AML-193 (cell line): ENCODE measurements at places on chromosomes 1 and 21.

GRCh38 chr1:1050577-1051052 lies 23.5 kb downstream of the RNF223 start:
- no peak for DNase-seq

DNA sequence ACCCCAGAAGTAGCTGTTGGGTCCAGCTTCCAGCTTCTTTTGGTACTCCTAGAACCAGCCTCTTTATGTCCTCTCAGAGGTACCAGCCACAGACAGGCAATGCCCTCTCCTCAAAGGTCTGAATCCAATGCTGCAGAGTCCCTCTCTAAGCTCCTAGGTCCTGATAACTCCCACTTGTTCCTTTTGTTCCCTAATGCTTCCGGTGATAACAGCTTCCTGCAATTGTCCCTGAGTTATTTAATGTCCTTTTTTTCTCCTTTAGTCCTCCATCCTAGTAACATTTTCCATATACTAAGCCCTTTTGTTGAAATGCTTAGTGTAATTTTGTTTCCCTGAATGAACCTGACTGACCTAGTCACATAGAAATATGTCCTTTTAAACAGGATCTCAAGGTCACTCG lies 201.7 kb upstream of the BEND5 start:
- no peak for DNase-seq

DNA sequence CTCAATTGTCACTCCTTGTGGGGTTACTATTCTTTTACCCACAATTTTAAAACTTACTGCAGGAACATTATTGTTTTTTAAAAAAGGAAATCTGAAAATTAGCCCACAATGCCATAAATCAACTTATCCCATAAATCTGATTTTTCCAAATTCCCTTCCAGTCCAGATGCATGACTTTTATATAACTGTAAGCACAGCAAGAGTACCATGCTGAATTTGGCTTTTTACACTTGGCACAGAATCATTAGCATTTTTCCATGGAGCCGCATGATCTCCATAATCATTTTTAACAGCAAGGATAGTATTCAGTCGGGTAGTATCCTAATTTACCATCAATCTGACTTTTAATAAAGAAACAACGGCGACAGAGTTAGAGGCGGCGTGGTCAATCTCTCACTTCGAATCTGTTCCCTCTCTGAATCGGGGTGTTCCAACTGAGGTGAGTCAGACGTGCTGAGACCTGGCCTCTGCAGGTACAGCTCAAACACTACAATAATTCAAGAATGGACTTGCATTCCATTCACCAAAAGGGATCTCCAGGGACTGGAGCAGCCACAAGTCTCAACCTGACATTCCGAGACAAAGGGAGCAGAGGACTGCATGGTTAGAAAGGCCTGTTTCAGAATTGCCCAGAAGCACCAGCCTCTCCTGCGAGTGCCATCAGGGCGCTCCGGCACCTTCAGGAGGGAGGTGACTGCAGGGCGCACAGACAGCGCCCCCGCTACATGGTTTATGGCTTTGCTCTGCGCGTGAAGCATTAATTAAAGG lies 48.9 kb downstream of the SLC66A1 start:
- DNase-seq, result no peak

DNA sequence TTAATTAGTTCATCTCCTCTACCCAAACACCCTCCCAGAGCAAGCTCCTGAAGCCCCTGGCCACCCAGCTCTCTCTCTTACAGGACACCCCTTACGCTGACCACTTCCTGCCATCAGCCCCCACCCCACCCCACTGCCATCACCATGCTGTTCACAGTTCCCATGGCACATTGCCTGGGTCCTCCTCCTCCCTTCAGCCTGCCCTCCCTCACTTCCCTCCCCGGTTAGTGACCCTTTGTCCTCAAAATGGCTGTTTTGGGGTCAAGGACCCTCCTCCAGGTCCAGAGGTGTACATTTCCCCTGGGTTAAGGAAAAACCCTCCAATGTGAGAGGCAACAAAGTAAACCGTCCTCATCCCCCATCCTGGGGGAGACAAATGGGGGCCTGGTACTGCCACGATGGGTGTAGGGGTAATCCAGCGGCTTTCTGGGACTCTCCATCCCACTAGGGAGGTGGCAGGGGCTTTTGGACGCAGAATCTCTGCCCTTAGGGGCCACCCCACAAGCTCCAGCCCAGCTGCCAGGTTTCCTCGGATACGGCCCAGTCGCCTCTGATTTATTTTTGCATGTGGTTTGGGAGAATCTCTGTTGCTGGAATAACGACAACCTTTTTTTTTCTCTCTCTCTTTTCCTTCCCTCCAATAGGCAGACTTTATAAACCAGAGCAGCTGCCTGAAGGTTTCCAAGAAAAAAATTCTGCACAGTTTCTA lies 8.5 kb downstream of the CAMK2N1 start:
- DNase-seq, result no peak

GRCh38 chr1:211638689-211639101 lies 36.7 kb downstream of the NEK2 start:
- DNase-seq, result no peak

DNA sequence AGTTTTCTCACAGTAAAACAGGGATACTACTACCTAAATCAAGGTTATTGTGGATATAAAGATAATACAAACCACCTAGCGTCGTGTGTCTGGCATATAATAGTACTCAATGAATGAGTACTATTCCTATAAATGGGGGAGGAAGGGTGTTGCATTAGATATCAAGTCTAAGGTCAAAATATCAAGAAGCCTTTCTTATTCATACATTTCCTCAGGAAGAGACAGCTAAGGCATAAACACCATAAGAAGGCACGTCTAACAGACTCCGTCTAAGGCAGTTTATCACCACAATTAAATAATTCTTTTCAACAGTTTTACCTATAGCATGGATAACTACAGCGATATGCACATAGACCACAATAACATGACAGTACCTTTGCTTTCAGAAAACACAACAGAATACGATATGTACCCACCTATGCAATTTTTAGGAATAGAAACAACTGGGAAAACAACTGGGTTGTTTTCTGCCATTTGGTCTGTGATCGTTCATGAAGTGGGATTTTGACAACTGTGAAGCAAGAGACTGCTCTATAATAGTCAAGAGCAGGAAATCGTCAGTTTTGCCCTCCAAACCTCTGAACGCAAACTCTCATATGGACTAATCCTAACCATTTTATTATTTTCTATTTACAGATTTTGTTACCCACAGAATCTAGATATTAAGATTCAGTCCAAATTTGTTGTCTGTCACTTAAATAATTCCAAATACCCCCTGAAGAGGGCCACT lies 53.1 kb downstream of the HNRNPR start:
- no peak for DNase-seq

DNA sequence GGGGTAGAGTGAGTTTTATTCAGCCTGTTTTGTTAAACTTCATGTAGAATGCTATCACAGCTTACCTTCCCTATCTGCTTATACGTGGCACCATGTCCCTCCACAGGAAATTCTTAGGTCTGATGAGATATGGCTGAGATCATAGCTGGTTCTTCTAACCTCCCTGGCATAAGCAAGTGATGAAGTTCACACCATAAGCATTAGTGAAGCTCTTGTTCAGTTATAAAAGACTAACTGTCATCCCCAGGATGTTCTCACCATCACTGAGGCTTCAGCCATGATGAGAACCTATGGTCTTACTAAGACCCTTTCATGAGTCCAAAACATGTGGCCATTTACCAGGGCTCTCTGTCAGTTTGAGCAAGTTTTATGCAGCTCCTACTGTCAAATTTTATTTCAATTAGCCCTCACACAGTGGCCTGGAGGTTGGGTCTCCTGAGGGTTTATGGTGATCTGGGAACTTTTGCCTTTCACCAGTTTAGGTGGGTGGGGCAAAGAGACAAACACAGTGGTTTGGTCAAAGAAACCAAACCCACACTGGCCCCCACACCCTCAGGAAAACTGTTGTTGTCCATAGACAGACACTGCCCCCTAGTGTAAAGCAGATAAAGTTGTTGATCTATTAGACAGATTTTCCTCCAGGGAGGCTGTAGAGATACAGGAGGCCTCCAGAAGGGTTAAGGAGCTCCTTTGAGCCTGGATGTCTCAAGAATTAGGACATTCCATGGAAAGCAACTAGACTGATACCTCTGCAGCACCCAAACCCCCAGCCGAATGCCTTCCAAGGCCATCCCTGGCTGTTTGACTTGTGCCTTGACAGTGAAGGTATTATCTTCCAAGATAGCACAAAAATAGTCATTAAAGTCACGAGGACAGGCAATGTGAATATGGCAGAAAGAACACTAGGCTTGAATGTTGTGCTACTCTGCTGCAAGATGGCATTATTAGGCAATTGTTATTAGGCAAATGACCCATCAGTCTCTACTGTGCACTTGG lies 5.0 kb downstream of the SLC22A15 start:
- DNase-seq, result no peak

DNA sequence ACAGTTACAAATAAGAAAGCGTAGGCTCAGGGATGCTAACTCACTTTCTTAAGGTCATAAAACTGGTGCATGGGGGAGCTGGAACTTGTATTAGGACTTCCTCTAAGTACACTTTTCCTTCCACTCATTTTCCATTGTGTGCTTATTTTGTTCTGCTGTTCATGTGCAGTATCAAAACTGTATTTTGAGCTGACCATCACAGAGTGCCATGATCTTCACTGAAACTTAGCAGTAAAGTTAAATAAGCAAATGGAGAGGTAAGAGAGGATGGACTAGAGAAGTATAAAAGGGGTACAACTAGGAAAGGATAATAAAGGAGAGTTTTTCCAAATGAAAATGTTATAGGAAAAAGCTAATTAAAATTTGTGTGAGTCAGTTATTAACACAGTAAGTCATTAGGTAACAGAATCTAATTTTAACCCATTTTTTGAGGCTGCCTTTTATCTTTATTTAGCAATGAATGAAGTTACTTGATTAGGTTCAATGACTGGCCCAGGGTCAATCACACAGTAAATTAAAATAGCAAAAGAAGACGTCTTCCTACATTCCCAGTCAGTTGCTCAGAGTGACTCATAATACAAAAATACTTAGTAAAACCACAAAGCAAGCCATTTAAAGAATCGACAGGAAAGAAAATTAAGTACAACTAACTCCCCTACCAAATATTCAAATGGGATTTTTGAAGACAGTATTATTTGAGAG lies 165.8 kb upstream of the C1orf105 start:
- no peak for DNase-seq

- no peak for DNase-seq
Measured at GRCh38 chr1:8706995-8707396, 110.4 kb downstream of the RERE start.

DNA sequence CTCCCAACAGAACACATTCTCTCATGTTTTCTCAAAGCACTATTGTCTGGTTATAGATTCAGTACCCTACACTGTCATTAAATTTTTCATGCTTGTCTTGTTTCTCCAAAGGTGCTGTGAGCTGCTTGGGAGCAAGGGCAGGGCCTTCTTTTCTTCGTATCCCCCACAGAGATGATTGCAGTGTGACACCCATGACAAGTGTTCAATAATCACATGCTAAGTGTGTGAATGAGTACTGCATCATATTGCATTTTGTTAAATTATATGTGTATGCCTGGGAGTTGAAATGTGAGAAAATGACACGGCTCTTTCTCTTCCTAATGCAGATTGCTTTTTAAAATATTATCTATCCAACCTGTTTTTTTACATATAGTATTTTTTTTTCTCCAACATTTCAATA lies 57.3 kb upstream of the MAGI3 start:
- DNase-seq, result no peak

- DNase-seq, result no peak
Measured at GRCh38 chr1:36871146-36871971, 163.0 kb downstream of the GRIK3 start.

GRCh38 chr1:85576642-85577418 lies 3.7 kb upstream of the CCN1 start:
- peak; percentile 70 for DNase-seq

DNA sequence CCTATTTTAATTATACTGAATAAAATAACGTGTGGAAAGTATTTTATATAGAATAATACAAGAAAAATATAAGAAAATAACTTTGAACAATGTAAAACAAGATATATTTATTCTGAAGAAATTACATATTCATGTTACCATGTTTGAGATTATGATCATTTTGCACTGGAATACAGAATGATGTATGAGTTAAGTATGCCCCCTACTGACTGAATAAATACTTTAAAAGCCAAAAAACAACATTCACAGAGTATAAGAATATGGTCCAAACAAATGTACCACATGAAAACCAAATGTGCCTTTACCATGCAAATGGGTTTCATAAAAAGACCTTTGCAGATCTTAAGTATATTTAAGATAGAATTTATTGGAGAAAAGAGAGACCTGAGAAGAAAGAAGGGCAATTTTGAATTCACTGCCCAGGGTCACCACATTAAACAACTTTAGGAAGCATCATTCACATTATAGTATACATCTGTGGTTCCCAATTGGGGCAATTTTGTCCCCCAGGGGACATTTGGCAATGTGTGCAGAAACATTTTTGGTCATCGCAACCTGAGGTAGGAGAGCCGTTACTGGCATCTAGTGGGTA lies 136.6 kb upstream of the GFI1 start:
- peak; percentile 70 for DNase-seq

- no peak for DNase-seq
Measured at GRCh38 chr21:29168891-29169315, 38.5 kb downstream of the MAP3K7CL start.

DNA sequence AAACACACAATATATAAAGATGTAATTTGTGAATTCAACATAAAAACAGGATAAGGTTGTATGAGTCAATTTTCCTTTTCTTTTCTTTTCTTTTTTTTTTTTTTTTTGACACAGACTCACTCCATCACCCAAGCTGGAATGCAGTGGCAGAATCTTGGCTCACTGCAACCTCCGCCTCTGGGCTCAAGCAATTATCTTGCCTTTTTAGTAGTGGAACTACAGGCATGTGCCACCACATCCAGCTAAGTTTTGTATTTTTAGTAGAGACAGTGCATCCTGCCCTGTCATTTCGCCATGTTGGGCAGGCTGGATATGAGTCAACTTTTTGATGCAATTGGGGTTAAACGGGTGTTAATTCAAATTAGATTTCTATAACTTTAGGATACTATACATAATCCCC lies 10.3 kb upstream of the SPRR2B start:
- DNase-seq, result no peak

DNA sequence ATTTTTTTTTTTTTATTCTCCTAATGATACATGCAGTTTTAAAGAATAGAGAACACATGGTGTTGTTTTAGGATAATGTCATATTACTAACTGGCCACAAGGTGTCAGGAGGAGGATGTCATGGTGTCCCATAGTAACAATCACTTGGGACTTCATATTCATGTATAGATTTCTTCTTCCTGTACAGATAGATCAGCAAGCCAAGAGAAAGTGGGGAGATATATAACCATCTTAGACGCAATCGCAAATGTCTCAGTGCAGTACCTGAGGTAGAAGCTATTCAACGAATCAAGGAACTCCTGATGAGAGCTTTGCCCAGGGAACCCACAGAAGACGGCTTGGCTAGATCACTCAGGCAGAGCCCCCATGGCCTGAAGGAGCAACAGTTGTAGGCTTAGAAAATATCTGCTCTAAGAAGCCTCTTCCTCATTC lies 12.3 kb downstream of the OR2T11 start:
- DNase-seq, result peak; percentile 23
